ENCODE measurements at places on chromosomes 4 and X.

GRCh38 chrX:78540171-78540570 lies 119.0 kb downstream of the RTL3 start:
- DNase-seq = no peak

- DNase-seq = no peak
Measured at GRCh38 chr4:10963241-10963640, 278.7 kb upstream of the CLNK start.

DNA sequence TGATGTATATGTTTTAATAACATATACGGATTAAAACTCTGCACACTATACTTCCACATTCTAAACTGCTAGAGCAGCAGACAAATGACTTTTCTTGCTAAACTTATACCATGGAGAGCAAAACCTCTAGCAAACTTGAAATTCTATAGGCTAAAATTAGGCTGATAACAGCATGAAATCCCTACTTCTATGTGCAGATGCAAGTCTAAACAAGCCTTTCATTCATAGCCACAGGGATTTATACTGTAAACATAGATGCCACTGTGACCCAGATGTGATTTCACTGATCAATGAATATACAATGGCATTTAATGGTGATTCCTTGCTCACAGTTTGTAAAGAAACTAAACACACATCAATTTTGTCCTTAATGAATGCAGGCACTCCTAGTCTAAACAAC lies 151.0 kb downstream of the ANTXR2 start:
- no peak for DNase-seq

DNA sequence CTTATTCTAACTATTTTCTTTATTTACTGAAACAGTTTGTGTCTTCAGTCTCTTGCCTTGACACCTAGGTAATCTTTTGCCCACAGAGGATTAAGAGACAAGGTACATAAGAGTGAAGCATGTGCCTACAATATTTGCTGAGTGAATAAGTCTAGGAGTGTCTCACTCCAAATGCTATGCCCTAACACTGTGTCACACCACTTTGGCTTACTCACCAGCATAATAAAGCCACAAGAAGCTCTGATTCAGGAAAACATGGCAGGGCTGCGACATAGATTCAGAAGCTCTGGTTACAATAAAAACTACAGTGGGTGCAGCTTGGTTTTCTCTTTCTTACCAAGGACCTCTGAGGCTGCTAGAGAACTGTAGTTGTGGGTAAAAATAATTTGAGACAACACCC lies 127.1 kb downstream of the RBM46 start:
- DNase-seq = no peak

DNA sequence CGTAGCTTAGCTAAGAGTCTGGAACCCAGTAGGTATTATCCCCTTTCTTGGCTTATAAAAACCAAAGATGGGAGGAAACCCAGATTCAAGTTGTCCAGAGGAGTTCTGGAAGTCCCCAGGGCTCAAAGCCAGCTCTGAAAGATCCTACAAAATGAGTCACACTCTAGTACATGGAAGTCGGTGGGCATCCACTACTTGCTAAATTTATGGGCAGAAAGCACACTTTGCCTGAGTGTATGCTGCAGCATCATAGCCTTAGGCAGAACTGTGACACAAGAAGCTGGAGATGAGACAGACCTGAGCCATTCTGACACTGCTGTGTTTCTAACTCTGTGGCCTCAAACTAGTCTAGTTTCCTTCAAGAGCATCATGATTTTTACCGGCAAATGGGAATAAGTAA lies 429.3 kb downstream of the AFF2 start:
- DNase-seq = no peak

DNA sequence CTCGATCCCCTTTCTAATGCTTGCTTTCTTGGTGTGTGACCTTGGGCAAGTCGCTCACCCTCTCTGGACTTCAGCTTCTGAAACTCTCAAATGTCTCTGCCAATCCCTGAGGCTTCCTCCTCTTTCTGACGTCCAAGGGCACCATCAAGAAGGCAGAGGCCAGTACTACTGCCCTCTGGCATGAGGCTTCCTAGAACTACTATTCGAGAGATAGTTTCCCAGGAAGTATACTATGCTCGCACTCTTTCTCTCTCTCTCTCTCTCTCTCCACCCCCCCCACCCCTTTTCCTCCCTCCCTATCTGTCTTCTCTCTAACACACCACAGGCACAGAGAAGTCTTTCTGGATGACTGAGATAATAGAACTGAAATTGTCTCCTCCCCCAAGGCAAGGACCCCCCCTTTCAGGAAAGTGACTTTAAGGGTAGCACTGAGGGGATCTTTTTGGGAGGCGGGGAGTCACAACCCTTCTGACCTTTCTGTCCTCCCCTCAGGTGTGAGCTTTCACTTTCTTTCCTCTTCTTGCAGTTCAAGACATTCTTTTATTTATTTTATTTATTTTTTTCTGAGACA lies 20.0 kb upstream of the BCOR start:
- DNase-seq = no peak

DNA sequence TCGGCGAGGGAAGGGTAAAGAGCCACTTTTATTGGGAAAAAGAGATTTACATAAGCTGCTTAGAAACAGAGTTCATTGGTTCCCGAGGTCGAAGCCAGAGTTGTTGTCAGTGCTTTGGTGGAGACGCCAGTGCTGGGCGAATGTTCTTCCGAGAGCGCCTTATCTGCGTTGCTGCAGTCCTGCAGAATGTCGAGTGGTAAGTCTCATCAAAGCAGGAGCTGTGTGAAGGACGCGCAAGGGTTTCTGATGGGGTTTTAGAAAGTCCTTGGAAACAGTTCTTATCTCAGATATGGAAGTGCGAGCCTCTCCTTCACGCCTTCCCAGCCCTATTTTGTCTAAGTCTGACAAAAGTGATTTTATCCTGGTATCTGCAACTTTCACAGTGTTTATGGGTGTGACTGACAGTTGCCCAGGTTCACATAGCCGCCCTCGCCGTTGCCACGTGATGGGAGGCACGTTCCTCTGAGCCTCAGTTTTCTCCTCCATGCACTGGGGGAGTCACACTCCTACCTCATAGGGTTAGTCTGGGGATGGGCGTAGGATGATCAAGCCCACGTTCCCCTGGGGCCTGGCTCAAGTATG lies 47.3 kb upstream of the NSG1 start:
- DNase-seq = no peak

DNA sequence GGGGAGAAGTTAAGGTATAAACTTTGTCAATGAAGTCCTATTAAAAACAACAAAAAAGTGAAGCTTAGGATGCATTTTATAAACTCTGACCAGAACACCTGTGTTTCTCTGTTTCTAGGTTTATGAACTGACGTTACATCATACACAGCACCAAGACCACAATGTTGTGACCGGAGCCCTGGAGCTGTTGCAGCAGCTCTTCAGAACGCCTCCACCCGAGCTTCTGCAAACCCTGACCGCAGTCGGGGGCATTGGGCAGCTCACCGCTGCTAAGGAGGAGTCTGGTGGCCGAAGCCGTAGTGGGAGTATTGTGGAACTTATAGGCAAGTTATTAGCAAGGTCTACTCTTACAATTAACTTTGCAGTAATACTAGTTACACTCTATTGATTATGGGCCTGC lies 46.6 kb downstream of the HTT start:
- DNase-seq = no peak

GRCh38 chr4:61200916-61201526 lies 895 bp downstream of the ADGRL3 start:
- no peak for DNase-seq

GRCh38 chr4:127623797-127624083 lies 9.0 kb upstream of the INTU start:
- DNase-seq = no peak

- DNase-seq = peak; percentile 2
Measured at GRCh38 chrX:119236623-119237561, 807 bp downstream of the PGRMC1 start.

DNA sequence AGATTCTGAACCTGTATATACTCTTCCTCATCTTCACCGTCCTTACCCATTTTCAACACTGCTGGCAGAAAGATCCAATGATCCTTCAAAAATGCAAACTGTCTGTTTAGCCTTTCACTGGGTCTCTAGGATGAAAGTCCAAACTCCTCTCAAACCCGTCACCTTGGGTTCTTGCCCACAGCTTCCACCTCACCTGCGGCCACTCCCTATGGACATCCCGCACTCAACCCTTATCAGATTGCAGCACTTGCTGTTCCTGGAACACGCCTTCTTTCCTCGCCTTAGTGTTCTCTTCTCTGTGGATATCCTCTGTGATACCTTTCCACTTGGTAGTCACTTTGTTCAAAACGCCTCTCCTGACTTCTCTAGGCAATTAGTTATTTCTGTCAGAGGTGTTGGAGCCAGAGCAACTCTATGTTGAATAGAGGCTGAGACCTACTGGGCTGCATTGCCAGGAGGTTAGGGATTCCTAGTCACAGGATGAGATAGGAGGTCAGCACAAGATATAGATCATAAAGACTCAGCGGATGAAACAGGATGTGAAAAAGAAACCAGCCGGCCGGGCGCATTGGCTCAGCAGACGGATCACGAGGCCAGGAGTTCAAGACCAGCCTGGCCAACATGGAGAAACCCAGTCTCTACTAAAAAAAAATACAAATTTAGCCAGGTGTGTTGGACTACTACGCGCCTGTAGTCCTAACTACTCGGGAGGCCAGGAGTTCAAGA lies 4.2 kb upstream of the NOCT start:
- DNase-seq = no peak

GRCh38 chr4:35052546-35052945 lies 1191.8 kb downstream of the ARAP2 start:
- DNase-seq = no peak

DNA sequence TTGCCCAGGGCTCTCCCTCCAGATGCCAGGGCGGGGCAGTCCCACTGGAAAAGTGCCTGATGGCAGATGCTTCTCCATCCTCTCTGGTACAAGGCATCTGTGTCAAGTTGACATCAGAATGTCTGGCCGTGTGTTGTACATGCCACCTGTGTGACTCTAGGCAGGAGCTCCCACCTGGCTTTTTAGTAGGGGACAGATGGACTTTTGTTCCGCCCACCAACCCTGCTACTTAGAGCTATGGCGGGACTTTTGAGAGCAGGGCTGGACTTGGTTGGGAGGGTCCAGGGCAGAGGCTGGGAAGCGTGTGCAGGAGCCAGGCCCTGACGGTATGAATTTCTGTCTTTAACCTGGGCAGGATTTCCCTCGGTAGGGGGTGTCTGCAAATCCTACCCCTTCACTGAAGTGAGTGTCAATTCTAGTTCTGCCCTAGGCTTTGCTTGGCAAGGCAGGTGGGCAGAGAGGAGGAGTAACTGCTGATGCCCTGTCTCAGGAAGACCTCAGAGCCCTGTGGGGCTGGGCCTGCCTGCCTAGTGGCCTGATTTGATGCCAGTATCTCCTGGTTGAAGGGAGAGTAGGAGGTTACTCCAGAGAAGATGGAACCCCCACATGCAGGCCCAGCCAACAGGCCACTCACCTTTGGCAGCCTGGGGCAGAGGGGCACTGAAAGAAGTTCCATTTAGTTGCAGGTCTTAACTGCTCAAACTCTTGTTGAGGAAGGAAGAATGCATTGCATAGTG lies 99.1 kb downstream of the PJA1 start:
- no peak for DNase-seq

GRCh38 chr4:139593091-139593564 lies 37.1 kb upstream of the SETD7 start:
- no peak for DNase-seq

DNA sequence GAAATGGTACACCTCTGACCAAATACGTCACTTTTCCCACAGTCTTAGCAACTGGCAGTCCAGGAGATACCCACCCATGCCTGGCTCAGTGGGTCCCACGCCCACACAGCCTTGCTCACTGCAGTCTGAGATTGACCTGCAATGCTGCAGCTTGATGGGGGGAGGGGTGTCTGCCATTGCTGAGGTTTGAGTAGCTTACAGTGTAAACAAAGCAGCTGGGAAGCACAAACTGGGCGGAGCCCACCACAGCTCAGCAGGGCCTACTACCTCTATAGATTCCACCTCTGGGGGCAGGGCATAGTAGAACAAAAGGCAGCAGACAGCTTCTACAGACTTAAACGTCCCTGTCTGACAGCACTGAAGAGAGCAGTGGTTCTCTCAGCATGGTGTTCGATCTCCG lies 52.7 kb downstream of the AMER1 start:
- DNase-seq = no peak

DNA sequence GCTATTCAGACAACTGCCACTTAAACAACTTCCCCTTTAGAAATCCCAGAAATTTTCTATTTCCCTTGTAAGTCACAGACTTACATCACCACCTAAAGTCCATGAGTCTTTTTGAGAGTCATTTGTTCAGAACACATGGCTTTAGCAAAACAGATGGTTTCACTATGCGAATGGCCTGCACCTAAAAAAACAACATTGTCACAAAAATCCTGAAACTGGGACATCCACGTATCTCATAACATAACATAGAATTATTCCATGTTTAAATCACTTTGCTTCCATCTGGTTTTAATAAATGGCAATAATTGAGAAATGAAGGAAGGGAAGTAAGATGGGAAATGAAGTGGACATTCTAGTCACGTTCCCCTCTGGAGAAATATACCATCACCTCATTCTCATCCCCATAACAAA lies 155.3 kb upstream of the EDNRA start:
- no peak for DNase-seq

- no peak for DNase-seq
Measured at GRCh38 chr4:98747393-98748091, 89.1 kb upstream of the TSPAN5 start.

GRCh38 chr4:91127831-91128230 lies 1000.6 kb downstream of the CCSER1 start:
- DNase-seq = no peak

DNA sequence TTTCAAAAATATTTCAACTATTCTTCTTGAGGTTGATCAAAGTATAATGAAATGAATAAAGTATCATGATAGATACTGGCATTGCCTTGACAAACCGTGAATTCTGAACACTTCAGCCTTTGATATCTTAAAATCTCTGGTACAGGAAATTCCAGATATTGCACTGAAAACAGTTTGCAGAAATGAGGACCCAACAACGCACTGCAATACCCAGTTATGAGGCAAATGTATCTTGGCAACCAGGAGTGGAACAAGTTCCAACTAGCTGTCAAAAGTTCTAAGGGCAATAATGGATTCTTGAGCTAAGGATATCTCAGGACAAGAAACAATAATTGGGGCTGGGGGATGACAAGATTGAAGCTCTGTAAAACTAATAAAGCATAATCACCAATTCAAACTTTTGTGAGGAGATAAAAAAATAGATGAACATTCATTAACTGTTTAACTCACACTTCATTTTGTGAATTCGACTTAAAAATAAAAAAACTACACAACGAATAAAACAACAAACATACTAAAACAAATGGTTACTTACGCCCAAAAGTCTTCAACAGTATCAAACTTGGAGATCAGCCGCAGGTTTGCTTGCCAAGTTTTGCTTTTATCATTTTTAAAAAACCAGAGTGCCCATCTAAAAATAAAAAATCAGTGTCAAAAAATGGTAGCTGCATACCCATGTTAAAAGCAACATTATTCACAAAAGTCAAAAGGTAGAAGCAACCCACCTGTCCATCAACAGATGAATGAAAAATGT lies 38.1 kb downstream of the EIF4E start:
- DNase-seq = no peak

DNA sequence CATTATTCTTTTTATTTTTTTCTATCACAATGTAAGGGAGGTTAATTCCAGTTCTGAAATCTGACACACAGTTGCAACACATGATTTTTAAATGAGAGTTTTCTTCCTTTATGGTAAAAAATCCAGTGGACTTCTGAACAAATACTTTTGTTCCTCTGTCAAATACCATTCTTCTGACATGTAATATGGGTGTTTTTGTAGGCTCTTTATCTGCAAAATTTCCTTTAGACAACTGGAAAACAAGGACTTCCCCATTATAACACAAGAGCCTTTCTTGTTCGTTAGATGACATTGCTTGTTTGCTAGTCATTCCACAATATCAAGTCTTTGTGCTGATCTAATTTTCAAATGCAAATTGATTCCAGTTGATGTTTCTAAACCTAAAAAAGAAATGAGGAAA lies 7.7 kb downstream of the FANCB start:
- no peak for DNase-seq

GRCh38 chrX:71184803-71185495 lies 38.1 kb upstream of the GJB1 start:
- no peak for DNase-seq

All from CD4-positive, CD25-positive, alpha-beta regulatory T cell (primary cell).